ENCODE measurements at places on chromosomes 7 and 10.

- no peak for DNase-seq
These were observed 21.8 kb downstream of the PRKCQ start for GRCh38 chr10:6558272-6558671.

DNA sequence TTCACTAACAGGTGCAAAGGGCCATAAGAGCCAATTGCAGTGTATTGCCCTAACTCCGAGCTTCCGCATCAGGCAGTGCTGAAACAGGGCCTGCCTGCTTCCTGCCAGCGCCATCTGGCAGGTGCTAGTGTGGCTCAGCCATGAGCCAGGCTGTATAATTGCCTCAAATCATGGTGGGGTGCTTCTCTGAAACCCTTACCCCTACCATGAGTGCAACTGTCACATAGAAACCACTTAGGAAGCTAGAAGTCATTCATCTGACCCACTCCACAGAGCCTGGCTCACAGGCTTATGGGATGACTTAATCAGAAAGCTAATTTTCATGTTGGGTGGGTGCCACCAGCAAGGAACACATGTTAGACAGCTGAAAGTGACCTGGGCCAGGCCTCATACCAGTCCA lies 133.3 kb upstream of the LAMB4 start:
- peak; percentile 3 for DNase-seq

GRCh38 chr10:107071301-107071700 lies 93.2 kb downstream of the SORCS1 start:
- no peak for DNase-seq

GRCh38 chr10:22550732-22551131 lies 163.6 kb downstream of the PIP4K2A start:
- DNase-seq: no peak

- no peak for DNase-seq
These were observed 458.6 kb upstream of the KLF6 start for GRCh38 chr10:4243651-4244050.

DNA sequence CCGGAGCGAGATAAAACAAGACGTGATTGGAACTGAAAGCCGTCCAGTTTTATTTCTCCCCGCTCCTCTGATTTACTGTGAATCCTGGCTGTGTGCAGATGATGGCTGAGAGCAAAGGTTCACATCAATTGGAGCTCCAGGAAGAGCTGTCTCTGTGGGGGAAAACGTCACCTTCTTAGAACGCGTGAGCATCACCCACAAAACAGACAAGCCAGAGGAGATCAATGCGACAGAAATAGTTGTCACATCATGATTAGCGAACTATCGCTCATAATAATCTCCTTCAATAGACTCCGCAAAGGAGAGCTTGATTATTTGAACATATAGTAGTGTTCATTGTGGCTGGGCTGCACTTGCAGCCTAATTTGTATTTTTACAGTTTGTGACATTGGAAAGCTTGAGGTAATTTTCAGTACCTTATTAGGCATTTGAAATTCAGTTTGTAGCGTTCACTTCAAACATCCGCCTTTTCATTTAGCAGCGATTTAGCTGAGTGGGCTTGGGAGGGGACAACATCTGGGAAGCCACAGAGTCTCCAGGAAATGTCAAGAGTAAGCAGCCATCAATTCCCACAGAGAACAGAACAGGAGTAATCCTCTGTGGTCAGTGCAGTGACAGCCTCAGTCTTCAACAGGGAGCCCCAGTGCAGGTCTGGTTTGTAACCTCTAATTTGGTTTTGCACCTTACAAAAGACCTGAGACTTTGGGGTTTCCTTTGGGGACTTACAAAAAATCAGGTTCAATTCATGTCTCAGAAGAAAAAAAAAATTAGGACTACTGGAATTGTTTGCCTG lies 276.8 kb upstream of the PFKP start:
- DNase-seq: no peak

- DNase-seq: no peak
These were observed 35.2 kb downstream of the FAM53B start for GRCh38 chr10:124708922-124709520.

DNA sequence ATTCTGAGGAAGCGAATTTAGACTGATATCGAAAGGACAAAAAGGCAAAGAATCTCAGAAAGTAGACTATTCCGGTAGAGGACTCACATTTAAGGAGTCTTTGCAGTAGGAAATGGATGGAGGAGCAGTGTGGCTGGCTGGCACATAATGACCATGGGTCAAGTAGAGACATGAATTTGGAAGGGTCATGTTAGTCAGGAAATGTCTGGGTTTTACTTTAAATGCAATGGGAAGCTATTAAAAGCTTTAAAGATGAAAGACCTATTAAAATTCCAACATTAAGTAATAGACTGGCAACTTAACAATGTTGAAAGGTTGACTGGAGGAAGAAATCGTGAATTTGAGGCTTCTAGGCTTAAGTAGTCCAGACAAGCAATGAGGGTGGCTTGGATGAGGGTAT lies 90.0 kb upstream of the SEMA3C start:
- DNase-seq: no peak

DNA sequence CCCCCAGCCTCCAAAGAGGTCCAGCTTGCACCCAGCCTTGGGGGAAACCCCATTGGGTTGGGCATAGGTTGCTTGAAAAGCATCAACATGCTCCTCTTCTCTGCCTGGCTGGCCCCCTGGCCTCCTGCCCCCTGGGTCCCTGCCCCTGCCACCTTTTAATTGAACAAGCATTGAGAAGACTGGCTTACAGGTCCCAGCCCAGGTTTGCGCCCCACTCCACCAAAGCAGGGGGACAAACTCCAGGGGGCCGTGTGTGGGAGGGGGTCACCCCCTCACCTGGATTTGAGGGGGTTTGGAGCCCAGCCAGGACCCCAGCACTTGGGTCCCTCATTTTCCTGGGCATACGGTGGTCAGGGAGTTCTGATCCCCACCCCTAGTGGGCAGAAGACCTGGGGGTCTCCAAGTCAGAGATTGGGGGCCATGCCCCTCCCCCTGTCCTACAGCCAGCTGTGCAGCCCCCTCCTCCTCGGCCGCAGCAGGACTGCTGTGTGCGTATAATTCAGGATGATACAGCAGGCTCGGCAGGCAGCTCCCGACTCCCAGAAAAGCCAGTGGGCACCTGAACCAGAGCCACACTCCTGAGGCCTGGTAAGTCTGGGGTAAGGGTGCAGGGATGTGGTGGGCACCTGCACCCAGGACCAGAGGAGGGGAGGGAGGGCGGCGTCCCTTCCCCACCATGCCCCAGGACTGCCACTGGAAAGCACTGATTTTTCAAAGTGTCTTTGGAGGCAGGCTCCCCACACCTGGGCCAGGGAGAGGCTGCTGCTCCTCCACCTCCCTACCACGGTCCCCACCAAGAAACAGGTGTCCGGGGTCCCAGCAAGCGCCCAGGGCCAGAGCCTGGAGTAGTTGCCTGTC lies 1.7 kb downstream of the ELFN1 start:
- DNase-seq: peak; percentile 42

GRCh38 chr10:63376560-63377304 lies 89.0 kb downstream of the JMJD1C start:
- DNase-seq: peak; percentile 53

GRCh38 chr10:99315853-99316252 lies 13.3 kb upstream of the CNNM1 start:
- no peak for DNase-seq

- DNase-seq: no peak
These were observed 22.6 kb upstream of the SIRT1 start for GRCh38 chr10:67861750-67862432.

DNA sequence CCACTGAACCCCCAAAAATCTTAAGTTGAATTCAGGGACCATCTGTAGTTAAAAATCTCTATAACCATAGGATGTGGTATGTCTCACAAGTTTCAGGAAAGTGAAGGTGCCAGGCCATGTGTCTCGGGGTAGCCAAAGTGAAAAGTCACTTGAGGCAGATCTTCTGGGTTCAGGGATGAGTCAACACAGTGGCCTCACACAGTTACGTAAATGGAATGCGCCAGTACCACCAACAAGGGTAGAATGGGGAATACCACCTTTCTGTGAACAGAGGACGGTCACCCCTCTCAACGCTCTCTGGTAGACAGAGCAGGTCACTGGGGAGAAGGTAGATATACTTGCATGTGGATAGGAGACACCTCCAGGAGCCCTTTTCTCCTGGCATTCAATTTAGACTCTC lies 71.4 kb downstream of the ELMO1 start:
- no peak for DNase-seq

DNA sequence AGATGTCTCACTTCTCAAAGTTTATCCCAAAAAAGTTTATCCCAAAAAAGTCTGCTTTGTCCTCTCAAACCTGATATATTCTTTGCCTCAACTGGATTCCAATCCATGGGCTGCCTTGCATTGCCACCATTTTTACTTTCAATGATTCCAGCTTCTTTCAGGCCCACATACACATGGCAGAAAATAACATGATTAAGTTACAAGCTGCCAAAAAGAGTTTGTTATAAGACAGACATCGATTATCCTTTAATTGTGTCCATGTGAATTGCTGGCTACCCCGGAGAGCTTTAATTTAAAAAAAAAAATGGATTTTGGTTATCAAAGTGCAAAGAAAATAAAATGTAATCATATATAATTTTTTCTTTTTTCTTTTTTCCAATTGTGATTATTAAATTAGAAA lies 819.6 kb upstream of the SORCS1 start:
- no peak for DNase-seq

DNA sequence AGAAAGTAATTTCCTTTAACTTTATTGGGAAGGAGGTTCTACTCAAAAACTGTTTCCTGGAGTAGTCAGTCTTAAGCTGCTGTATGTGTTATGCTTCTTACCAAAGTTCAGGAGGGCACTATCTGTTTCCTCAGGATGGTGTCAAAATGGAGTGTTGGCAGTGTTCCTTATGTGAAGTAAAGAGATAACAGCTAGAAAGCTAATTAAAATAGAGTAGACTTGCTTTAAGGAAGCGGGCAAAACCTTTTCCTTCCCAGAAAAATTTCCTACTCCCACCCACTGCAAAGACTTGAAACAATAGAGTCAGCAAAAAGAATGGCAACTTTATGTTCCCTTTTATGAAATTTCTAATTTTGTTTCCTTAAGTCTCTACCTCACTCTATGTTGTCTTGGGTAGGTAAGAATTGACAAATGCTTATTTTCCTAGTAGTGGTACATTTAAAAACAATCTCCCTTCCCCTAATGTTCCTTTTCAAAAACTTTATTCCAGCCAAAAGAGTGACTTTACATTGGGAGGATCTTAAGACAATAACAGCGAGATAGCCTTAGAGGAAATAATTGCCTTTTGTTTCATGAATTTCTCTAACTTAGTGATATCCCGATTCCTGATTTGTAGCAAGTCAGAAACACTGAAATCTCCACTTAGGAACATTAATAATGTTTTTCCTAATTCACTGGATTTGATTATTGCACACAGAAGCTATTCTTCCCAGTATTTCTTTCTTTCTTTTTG lies 26.5 kb upstream of the ENTPD1 start:
- DNase-seq: no peak

GRCh38 chr7:22442187-22442881 lies 57.7 kb downstream of the STEAP1B start:
- no peak for DNase-seq

DNA sequence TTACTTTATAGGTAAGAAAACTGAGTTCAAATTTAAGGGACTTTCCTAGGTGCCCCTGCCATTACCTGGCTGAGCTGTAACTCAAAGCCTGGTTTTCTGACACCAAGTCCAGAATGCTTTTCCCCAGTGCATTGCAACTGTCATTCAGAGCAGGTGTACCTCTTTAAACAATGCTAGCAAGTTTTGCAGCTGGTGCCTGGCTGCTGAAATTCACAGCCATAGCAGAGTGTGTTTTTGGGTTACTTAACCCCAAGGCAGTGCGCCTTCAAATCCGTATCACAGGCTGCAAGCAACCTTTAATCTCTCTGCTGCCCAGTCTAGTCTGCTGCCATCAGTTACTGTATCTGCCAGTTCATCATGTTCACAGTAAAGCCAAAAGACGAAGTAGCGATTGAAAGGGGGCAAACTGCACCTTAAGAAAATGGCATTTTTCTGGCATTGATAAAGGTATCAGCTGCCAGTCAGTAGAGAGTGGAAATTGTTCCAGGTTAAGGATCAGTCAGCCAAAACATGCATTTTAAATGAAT lies 265.4 kb downstream of the CSTF2T start:
- no peak for DNase-seq

- no peak for DNase-seq
These were observed 298.2 kb downstream of the SORCS1 start for GRCh38 chr10:106866244-106866845.

GRCh38 chr7:15303357-15303756 lies 258.5 kb downstream of the AGMO start:
- DNase-seq: no peak

DNA sequence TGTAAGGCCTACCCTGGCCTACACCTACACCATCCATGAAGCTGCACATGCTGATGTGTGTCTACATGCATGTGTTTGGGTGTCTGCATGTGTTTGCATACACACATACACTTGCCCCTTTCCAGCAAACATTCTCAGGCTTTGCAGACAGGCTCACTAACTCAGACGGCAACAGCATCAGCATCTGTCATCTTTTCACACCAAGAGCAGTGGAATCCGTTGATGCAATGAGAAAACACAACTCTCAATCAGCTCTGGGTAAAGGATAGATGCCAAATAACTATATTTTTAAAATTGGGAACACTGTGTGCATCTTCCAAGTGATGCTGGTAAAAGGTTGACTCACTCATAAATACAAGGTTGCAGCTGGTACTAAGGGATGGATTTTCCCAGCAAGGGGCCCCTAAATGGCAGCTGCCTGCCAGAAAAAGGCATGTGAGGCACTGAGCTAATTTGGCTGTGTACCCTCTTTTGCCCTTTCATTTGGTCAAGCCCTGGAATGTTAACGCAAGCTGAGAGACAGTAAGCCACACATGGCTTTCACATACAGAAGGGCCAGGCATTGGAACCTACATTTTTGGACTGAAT lies 296.3 kb upstream of the NPSR1 start:
- no peak for DNase-seq

- DNase-seq: no peak
These were observed at the start of gene SLC26A5 for GRCh38 chr7:103446049-103446520. SLC26A5 (minus strand) TSS chr7:103446207; CDS start chr7:103421514, 24,693 bp downstream.

Data from GM13976 (cell line).